ENCODE measurements at places on chromosomes 12 and 14.

GRCh38 chr12:108565976-108566375 is 3.6 kb downstream of the ISCU start:
- DNase-seq = no peak

- DNase-seq = no peak
Measured at GRCh38 chr14:96584907-96585671, 82.9 kb downstream of the PAPOLA start.

- DNase-seq = no peak
Measured at GRCh38 chr12:14989790-14990189, 16.9 kb downstream of the PDE6H start.

DNA sequence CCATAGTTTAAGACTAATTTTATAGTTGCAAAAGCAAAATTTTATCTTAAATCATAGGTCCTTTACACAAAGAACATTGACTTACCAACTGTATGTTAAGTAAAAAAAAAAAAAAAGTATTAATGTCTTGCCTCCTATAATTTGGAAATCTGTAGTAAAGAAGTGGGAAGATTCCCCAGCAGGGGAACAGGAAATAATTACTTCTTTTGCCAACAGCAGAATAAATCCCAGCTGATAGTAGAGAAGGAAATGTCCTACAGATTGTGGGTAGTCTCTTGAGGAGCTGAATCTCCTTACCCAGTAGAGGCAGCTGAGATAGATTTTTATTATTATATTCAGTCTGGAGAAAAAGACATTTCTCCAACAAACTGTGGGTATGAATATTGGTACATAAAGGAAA is 193.7 kb downstream of the SLC6A15 start:
- no peak for DNase-seq

GRCh38 chr14:24990050-24990449 is 59.9 kb downstream of the STXBP6 start:
- DNase-seq = no peak
